Esophagus squamous epithelium (tissue), 5 donors: ENCODE measurements at places on chromosomes 5 and 9.

- H3K4me1 ChIP-seq = no peaks in the 10 kb centered on the region
- H3K27me3 ChIP-seq = no peaks in the 10 kb centered on the region
- H3K36me3 ChIP-seq = no peaks in the 10 kb centered on the region
- H3K27ac ChIP-seq = no peak overlapping the region
Measured at GRCh38 chr9:69299826-69300225, 25.2 kb upstream of the ENTREP1 start.

DNA sequence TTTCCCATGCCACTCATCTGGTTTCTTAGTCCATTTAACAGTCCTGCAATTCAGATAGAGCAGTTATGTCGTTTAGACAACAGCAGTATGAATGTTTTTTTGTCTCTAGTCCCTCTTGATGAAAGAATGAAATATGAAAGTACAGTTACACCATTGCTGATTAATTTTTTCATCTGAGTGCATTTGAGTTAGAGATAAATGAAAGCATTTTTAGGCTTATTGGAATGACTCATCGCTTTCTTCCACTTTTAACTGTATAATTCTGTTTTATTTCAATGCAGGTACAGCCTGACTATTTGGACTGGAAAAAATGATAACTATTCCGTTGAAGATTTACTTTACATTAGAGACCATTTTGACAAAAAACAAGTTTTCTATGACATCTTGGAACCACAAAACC, 28.7 kb downstream of the ANKRD34B start:
- no peaks in the 10 kb centered on the region for H3K27me3 ChIP-seq
- H3K27ac ChIP-seq = no peak overlapping the region
- H3K4me1 ChIP-seq = no peaks in the 10 kb centered on the region
- H3K36me3 ChIP-seq = no peaks in the 10 kb centered on the region
- no peak overlapping the region for H3K4me3 ChIP-seq

- no peaks in the 10 kb centered on the region for H3K4me1 ChIP-seq
- H3K27me3 ChIP-seq = no peaks in the 10 kb centered on the region
- H3K27ac ChIP-seq = peak overlapping the region; percentile 25
Measured at GRCh38 chr9:110156902-110157301, 51.1 kb downstream of the C9orf152 start.

DNA sequence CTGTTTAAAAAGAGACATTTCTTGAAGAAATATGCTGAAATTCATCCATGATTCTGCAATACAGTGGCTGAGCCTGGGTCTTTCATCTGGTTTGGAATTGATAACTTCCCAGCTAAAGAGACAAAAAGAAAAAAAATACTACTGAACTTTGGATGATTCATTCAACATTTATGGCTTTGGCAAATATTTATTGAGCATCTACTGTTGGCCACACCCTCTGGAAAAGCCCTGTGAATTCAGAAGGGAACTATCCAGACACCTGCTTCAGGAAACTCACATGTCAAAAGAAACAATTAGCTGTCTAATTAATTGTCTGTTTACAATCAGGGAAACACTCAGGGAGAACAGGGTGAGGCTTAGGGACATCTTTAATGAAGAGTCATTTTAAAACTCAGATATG, 17.8 kb upstream of the ZNF622 start:
- H3K4me3 ChIP-seq = no peak overlapping the region
- no peaks in the 10 kb centered on the region for H3K36me3 ChIP-seq
- no peak overlapping the region for H3K27ac ChIP-seq
- H3K4me1 ChIP-seq = peaks cover 3% of the 10 kb centered on the region
- DNase-seq = no peak

DNA sequence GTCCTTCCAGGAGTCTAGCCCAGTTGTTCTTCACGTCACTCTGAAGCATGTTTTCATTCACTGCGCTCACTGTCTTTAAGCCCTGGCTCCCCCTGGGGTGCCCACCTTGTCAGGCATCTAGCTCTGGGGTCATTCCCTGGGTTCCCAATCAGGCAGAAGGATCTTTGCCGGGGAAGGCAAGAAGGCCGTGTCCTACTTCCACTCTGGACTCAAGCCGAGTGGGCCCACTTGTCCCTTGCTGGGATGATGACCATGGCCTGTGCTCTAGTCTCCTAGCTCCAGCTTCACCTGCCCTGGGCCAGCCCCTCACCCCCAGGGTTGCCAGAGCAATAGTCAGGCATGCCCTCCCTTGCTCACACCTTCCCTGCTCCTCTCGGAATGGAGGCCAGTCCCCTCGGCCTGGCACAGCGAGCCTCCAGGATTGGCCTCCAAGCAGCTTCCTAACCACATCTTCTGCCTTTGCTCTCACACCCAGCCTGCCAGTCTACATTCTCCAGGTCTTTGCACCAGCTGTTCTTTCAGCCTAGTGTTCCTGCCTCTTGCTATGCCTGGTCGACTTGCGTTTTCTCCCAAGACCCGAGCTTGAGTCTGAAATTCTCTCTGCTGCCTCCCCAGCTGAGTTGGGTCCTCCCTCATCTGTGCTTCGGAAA, 32.2 kb upstream of the PSD2 start:
- H3K36me3 ChIP-seq = no peaks in the 10 kb centered on the region
- H3K27ac ChIP-seq = no peak overlapping the region
- DNase-seq = no peak
- peaks cover 12% of the 10 kb centered on the region for H3K27me3 ChIP-seq
- H3K4me1 ChIP-seq = no peaks in the 10 kb centered on the region
